ENCODE measurements at places on chromosomes 1 and 21. TPM values are rescaled to one million over a fixed set of nuclear protein-coding genes. Genes with fewer than 3 reads are reported as not detected.

- DNase-seq = peak; percentile 51
Observed at GRCh38 chr1:192575499-192576189, at the start of gene RGS1. Gene RGS1 (plus strand): TSS chr1:192575773. CDS start chr1:192575793, 20 bp downstream.

DNA sequence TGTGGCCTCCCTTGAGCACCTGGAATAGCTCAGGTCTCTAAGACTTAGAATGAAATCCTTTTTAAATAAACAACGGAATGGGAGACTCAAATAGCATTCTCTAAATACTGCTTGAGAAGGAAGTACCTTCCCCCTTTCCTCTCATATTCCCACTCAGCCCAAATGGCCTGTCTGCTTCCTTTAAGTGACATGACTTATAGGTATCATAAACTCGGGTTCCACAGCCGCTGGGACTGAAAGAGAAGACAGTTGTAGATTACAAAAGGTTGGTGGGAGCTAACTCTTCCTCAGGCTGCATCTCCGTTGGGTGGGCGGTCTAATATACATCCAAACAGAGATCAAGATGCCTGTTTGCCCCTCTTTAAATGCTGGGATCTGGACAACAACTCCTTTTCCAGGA is 1.2 kb upstream of the HMCN1 start:
- no peak for DNase-seq

DNA sequence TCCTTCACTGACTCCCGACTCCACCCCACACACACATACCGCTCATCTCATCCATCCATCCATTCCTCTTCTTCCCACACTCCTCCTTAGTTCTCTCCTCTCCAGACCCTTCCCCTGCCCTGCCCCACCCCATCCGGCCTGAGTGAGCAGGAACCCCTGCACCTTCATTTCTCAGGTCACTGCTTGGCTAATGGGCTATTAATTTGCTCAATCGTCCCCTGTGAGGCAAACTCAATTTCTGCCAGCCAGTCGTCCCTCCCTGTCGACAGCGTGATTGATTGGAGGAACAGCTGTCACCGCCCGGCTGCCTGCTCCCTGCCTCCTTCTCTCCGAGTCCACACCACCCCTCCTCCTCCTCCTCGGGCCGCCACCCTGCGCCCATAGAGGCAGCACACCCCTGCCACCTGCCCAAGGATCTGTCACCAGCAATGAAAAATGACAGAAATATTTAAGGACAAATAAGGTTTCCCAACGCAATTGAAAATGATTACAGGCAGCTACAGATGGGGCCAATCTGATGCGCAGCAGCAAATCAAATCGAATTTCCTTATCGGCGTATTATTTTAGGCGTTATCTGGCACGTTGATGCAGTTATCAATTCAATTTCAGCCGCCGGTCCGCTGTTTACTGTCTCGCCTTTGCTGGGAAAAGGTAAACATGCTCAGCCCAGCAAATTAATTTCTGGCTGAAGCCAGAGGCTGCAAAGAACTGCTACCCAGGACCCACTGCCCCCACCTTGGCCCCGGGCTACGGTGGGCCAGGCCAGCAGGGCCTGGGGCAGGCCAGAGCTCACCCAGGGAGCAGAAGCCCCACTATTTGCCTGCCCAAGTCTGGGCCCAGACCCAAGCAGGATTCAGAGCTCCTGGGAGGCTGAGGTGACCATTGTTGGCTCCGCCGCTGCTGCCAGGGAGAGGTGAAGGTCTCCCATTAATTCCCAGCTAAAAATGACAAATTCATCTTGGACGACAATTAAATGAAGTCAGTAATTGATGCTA is 71.3 kb downstream of the TMEM53 start:
- DNase-seq = no peak

DNA sequence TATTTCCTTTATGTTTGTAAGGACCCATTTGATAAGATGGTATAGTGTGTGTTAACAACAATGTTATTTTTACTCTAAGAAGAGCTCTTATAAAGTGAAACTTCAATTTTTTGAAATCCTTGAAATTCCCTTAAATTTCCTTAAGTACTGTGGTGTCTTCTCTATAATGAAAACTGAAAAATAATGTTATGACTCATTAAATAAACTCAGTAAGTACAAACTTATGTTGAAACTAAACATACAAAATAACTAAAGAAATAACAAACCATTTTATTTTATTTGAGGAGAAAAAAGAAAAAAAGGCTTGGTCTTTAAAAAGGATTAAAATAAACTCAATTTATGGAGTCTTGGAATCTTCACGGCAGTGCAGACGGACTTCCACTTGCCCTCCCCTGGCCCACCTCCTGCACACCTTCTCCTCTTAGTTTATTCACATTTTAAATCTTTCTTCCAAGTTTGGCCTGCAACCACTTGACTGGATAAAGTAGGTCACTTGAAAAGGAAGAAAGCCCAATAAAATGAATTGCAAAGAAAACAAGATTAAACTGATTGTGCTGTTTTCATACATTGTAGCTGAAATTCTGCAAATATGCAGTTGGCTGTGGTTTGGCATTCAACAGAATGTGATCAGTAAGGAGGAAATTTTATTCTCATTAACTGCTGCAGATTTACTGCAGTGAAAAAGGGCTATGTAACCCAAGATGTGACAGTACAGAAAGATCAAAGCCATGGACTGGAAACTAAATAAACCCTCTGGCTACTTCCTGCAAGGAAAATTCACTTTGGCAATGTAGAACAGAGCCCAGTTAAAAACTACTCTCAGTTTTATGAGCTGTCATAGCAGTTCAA is 48.5 kb upstream of the SCYL3 start:
- peak; percentile 27 for DNase-seq

The RAB3B gene
- polyA plus RNA-seq = 0.42 TPM

The LCE1D gene
- not detected for polyA plus RNA-seq

The AVPR1B gene
- polyA plus RNA-seq = 0.10 TPM

GRCh38 chr1:77513839-77514763 is 168.4 kb downstream of the ZZZ3 start:
- peak; percentile 33 for DNase-seq

DNA sequence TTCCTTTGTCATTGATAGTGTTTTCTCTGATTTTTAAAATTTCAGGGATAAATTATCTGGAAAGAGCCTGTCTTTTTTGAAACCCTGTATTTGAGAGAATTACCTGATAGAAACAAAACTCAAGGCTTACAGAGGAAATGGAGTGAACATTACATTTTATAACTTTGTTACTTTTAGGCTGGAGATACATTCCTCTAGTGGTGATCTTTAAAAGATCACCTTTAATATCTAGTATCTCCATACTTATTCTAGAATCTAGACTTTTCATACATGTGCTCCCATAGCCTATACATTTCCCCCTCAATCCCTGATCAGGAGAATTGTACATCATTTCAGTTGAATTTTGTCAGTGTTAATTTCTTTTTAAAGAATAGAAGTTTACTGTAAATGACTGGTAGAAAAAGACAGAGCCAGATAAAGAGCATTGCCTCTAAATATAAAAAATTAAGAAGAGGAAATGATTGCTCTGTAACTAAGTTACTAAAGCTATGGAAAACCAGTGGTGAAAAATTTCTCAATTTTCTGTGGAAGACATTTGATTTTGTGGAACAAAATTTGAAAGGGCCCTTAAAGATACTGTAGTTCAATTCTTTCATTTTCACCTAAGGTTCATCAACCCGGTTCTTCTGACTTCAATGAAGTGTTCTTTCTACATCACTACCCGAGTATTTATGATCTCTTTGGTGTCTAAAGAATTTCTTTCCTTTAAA is 33.7 kb downstream of the RASAL2 start:
- no peak for DNase-seq

GRCh38 chr1:30789388-30790255 is 32.0 kb upstream of the LAPTM5 start:
- DNase-seq = no peak

DNA sequence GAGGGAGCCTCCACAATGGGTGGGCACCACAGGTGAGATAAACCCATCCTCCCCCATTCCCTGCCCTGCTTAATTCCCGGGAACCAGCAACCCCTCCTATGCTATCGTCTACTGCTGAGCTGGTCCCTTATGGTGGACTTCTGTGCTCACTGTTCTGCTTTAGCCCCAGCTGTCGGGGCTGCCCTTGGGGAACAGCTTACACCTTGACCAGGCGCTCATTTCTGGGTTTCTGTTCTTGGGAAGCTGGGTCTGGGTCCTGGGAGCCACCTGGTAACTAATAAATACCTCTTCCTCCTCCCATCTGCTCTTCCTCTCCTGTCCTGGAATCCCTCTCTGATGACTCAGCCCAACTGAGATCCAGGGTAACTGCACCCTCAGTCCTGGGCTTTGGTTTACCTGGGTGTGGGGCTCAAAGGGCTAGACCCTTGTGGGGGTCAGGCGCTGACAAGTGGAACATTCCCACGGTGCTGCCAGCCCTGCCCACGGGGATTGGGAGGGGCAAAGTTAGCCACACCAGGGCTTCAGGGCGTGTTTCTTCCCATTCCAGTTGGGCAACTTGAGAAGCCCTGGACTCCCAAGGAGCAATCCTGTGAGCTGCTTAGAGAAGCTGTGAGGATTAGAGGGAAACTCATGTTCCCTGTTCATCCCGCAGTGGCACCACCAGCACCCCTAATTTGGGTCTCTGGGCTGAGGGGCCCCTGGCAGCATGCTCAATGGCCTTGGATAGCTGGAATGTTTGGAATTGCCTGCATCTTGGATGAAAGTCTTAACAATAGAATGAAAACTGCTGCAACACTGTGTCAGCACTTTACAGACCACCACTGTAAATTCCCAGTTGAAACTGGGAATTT is 1.6 kb downstream of the PCAT6 start:
- DNase-seq = no peak

DNA sequence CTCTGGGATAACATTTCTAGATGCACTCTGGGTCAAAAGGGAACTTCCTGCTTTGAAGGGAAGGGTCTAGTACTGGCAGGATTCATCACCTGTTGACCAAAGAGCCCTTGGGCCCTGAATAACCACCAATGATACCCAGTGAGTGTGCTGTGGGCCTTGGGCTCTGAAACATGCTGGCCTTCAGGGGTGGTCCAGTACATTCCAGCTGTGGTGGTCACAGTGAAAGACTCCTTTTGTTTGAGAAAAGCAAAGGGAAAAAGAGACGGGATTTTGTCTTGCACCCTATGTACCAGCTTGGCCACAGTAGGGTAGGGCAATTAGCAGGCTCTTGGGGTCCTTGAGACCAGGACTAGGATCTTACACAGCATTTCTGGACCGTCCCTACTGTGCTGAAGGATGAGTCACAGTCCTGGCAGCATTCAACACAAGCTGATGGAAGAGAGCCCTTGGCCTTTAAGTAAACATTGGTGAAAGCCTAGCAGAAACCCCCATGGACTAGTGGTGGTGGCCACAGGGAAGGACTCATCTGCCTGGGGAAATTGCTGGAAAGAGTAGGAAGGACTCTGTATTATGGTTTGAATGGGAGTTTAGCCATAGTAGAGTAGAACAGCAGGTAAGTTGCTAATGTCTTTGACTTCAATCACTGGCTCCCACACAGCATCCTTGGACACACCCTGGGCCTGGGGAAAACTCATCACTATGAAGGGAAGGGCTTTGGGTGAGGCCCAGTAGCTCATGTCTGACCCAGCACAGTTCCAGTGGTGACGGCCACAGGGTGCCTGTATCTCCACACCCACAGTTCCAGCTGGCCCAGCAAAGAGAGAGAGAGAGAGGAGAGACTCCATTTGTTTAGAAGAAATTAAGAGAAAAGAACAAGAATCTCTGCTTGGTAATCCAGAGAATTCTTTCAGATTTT is 87.5 kb downstream of the COL24A1 start:
- no peak for DNase-seq

The LPAR3 gene
- polyA plus RNA-seq = 1.1 TPM

GRCh38 chr1:111603979-111604378 is 15.6 kb upstream of the RAP1A start:
- DNase-seq = no peak

GRCh38 chr1:40451238-40451585 is 936 bp downstream of the ZFP69B start:
- no peak for DNase-seq

DNA sequence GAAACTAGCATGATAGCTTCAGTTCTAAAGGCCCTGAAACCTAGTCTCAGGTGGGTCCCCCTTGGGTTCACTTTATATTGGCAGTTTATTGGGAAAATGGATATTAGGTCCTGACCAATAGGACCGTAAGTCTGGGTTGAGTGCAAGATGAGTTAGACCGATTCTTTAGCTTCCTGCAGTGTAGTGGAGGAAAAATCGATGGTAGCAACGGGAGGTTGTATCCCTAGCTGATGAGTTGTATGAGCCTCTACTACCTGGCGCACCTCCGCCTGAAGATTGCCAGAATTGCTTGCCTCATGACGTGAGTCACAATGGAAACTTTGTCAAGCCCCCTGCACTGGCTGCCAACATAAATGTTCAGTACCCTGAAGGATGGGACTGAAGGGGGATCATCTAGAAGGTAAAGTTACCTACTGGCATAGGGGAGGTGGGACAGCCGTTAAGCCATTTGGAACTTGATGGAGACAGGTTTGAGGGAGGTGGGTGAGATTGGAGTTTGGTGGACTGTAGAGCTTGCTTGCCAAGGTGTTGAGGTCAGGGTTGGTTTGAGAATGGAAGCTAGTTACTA is 3.9 kb downstream of the RCC1 start:
- DNase-seq = no peak

GRCh38 chr1:150141452-150141851 is 8.3 kb upstream of the PLEKHO1 start:
- DNase-seq = no peak

DNA sequence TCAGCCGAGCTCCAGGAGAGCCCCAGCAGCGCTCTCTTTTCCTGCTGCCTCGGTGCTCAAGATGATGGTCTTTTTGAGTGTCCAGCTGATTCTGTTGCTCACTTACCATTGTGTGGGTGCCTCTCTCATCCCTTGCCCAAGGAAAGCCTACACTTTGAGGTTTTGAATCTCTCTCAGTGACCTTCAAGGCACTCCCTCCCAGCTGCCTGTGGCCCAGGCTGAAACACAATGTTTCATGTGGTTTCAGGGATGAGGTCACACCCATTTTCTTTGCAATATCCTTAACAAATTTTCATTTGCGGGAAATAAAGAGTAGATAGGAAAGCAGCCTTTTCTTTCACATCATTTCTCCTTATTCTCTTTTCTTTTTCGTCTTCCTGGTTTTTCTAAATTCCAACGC is 12.6 kb upstream of the MRPS14 start:
- no peak for DNase-seq

The MAN1C1 gene
- 15.7 TPM for polyA plus RNA-seq

DNA sequence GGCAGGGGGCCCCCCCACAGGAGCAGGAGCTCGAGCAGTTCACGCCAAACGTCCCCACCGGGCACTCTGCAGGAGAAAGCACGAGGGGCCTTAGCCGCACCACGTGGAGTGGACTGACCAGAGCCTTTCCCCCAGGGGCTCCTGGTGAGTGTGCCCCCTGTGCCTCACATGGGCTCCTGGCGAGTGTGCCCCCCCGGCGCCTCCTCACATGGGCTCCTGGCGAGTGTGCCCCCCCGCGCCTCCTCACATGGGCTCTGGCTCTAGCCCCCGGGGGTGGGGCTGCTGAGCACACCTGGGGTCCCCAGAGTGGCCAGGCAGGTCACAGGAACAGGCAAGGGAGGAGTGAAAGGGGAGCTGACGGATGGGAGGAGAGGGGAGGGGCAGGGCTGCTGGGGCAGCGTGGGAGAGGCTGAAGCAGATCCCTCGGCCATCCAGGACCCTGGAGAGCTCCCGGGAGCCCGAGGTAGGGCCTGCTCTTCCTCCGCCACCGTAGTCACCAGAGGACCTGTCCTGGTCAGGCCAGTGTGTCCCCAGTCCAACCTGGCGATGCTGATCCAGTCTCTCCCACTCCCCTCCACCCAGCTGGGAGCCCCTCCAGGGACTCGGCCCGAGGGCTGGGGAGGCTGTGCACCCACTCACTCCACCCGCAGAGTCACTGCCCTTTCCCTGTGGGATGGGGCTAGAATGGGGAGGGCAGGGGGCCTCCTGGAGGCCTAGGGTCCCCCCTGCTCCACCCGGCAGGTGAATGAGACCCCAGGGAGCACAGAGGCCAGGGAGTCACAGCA is 47.6 kb downstream of the ARHGEF16 start:
- DNase-seq = peak; percentile 95

All from left lung (tissue), 14 donors.